ENCODE measurements at places on chromosomes 3 and 15.

- no peak for DNase-seq
Observed at GRCh38 chr3:64332459-64333350, 107.4 kb upstream of the PRICKLE2 start.

- DNase-seq: no peak
Observed at GRCh38 chr3:69712269-69712668, 27.0 kb upstream of the MITF start.

DNA sequence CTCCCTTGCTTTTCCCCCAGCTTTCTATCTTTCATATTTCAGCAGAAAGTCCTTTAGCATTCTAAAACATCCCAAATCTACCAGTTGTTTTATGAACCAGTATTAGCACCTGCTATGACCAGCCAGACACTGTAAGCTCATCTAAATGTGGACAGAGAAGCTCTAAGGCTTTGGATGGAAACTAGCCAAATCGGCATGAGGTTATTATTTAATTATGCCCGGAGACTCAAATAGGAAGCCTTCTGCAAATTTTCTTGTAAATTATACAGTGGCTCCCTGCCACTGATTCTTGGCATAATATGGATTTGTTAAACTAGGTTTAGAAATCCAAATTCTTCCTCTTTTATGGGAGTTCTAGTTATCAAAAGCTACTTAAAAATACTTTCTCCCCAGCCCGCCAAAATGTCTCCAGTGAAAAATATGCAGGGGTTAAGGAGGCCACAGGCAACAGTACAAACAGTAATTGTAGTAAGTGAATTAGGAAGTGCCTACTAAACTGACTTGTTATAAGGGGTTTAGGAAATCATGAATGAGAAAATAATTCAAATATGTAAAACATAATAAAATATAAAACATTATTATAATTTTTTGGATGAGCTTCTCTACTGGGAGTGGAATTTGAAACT is 15.4 kb downstream of the MYH15 start:
- DNase-seq: no peak

DNA sequence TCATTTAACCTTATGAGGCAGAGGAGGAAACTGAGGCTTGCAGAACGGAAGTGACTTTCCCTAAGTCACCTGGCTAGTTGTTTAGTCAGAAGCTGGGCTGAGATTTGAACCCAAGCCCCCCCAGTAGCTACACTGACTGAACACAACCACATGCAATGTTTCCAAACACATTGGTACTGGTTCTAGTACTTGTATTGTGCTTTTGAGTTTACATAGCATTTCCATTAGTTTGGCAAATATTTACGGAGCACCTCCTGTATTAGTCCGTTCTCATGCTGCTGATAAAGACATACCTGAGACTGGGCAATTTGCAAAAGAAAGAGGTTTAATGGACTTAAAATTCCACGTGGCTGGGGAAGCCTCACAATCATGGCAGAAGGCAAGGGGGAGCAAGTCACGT is 56.3 kb upstream of the ITGA11 start:
- DNase-seq: no peak

DNA sequence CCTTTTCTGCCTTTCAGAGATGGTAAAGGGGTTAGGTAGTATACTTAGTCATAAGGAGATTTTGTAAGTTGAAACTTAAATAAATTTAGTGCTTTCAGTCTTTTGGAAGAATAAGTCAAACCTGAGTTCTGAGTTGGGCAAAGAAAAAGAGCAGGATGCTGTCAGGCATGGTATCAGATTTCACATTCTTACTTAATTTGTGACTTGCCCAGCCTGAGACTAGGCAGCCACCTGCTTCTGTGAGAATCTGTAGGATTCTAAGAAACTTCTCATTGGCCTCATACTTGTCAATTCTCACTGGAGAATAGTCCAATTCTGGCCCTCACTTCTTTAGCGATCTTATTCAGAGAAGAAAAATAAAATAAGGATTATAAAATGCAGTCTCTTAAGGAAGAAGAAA is 577.5 kb downstream of the DIPK2A start:
- DNase-seq: no peak

DNA sequence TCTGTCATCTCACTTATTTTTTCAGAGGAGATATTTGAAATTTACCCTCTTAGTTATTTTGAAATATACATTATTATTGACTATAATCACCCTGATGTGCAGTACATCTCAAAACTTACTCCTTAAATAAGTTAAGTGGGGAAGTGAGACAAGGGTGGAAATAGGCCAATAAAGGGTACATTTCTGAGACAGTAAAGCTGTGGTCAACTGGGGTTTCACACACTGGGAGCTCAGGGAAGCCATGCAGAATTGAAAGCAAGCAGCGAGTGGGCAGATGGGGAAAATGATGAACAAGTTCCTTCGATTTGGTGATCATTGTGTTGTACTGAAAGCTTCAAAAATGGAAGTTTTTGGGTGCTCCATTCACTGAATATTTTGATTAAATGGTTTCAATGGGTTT is 21.6 kb upstream of the MOBP start:
- no peak for DNase-seq

- no peak for DNase-seq
Observed at GRCh38 chr15:31324186-31324585, 2.4 kb upstream of the KLF13 start.

GRCh38 chr3:141610939-141611338 is 124.1 kb downstream of the RASA2 start:
- no peak for DNase-seq

DNA sequence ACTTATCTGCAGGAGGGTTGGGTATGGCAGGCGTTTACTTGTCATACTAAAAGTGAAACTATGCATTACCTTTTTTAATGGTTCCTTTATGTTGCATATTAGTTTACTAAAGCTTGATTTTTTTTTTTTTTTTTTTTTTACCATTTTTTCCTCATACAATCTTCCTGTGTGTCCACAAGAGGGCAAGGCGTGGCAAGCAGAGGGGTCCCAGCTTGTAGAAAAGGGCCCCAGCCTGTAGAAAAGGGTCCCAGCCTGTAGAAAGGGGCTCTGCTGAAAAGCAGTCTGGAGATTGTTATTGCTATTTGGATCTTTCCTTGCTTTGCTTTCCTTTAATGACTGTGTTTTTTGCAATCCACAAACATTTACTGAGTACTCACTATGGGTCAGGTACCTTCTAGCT is 21.9 kb downstream of the MKRN2 start:
- DNase-seq: no peak

GRCh38 chr3:161413127-161413854 is 42.0 kb upstream of the SPTSSB start:
- no peak for DNase-seq
